ENCODE measurements at places on chromosomes 13 and 19.

- no peak for DNase-seq
Observed at GRCh38 chr19:2720777-2721569, at the start of gene DIRAS1. TSS of gene DIRAS1 (minus strand) at chr19:2721372. CDS start at chr19:2717806, 3,566 bp downstream.

DNA sequence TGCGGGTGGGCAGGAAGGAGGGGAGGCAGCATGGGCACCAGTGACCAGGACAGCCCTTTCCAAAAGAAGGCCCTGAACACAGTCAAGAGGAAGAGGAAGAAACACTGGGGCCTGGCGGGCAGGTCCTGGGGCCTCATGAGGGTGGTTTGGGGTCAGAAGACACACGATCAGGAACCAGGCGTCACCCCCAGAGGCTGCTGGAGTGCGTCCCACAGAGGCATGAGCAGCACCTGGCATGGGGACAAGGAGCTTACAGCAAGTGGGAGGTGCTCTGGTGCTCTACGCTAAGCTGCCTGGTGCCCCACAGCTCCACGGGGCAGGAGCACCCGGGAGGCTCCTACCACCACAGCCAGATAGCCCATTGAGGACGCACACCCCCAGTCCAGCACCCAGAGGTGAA is 20.0 kb downstream of the ELL start:
- no peak for DNase-seq

GRCh38 chr13:106507560-106508274 is 27.7 kb downstream of the EFNB2 start:
- DNase-seq = peak; percentile 93

GRCh38 chr19:1763648-1764639 is 10.6 kb downstream of the ONECUT3 start:
- DNase-seq = no peak

- no peak for DNase-seq
Observed at GRCh38 chr13:105497597-105497996, 1037.9 kb downstream of the EFNB2 start.

DNA sequence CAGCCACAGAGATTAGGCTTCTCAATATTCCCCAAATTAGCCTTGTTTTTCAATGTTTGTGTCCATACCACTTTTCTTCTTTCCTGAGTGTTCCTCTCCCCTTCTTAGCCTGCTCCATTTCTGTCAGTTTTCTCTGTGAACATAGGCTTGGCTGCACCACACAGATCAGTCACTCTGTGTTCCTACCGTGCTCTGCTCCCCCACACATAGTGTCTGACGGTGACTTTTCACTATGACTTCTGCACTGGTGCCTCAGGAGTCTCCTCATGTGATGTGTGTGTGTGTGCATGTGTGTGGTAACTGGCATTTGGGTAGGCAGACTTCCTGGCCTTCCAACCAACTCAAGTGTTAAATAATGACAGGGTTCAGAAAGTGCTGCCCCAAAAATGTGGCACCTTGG is 47.9 kb upstream of the MYCBP2 start:
- DNase-seq = no peak

- DNase-seq = no peak
Observed at GRCh38 chr19:17170538-17171297, 44.4 kb upstream of the USE1 start.

- DNase-seq = no peak
Observed at GRCh38 chr13:51453959-51454703, 1.3 kb upstream of the INTS6 start.

DNA sequence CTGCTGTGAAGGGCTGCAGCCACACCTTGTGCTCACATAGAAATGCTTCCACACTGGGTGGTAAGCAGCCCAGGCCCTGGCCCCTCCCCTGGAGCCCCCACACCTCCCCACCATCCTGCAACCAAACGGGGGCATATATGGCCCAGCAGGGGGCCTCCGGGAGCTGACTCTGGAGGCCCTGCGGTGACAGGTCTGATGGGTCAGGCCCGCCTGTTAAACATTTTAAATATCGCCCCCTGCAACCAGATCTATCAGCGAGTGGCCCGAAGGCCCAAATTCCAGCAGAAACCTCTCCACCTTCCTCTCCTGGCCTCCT is 48.0 kb upstream of the KATNAL1 start:
- no peak for DNase-seq

- no peak for DNase-seq
Observed at GRCh38 chr19:16193466-16193865, 4.2 kb upstream of the AP1M1 start.

GRCh38 chr13:73851104-73851503 is 283.1 kb downstream of the KLF12 start:
- DNase-seq = no peak

DNA sequence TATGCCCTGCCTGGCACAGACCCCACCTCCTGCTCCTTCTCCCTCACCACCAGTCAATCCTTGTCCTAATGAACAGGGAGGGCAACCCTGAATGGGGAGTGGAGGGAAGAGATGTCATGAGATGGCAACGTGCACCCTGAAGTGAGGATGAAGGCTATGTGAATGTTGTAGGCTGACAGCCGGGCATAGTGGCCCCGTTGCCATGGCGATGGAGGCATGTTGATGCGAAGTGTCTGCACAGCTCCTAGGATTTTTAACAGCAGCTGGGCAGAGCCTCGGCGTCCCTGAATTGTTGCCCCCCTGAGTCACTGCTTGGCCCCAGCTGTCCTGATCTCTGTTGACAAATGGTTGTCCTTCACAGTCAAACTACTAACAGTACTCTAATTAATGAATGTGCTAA is 4.8 kb upstream of the ALOX5AP start:
- DNase-seq = no peak

GRCh38 chr13:107852072-107852471 is 363.3 kb downstream of the LIG4 start:
- DNase-seq = no peak

DNA sequence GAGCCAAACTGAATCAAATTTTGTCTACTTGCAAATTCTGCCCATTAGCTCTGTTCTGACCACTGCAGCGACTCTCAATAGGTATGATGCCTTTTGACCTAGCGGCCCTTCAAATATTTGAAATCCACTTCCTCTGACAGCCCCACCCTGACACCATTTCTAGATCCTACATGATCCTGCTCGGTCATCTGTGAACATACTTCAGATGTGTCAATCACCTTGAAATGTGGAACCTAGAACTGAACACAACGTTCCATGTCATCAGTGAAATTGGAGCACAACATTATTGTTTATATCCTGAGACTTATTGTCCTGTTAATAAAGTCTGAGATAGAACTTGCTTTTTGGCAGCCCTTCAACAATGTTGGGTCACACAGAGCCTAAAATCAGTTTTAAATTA is 98.2 kb downstream of the UBL3 start:
- no peak for DNase-seq

Data from fibroblast of skin of left quadriceps (primary cell).